ENCODE measurements at places on chromosomes 1 and 21.

DNA sequence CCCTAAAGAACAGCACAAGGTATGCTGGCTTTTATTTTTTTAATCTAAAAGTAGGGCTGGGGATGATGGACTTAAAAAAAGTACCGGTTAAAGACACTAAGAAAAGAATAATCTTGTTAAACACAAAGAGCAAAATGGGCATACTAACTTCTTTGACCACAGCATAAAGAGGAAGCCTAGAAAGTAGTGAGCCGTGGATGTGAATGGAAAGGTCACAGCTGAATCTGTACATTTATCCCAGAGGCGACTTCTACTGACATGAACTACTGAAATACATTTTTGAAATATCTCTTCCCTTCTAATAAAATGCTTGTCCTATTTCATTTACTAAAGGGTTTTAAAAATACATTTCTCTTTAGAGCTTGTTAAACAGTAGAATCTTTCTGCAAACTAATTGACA is 140.7 kb downstream of the SLC45A1 start:
- H3K27me3 ChIP-seq, result no peaks in the 10 kb centered on the region
- H3K27ac ChIP-seq, result no peak overlapping the region
- no peak for DNase-seq
- no peak overlapping the region for H3K4me3 ChIP-seq
- no peaks in the 10 kb centered on the region for H3K36me3 ChIP-seq

DNA sequence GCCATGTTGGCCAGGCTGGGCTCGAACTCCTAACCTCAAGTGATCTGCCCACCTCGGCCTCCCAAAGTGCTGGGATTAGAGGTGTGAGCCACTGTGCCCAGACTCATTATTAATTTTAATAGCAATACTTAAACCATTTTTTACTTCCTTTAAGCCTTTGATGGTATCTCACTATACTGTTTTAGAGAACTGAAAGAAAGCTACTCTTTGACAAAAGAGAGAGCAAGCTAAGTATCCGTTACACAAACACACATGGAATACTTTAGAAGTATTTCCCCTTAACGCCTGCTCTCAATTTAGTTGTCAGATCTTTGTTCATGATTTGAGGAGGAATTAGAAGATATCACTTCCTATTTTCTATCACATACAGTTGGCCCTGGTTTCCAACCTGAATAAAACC is 189.4 kb downstream of the COP1 start:
- H3K4me3 ChIP-seq, result no peak overlapping the region
- no peak overlapping the region for H3K27ac ChIP-seq
- H3K27me3 ChIP-seq, result no peaks in the 10 kb centered on the region
- H3K4me1 ChIP-seq, result no peaks in the 10 kb centered on the region
- peaks cover 36% of the 10 kb centered on the region for H3K36me3 ChIP-seq
- DNase-seq, result no peak

GRCh38 chr1:184329245-184329953 is 57.4 kb upstream of the C1orf21 start:
- no peak for DNase-seq
- no peaks in the 10 kb centered on the region for H3K27me3 ChIP-seq
- H3K36me3 ChIP-seq, result no peaks in the 10 kb centered on the region
- no peak overlapping the region for H3K4me3 ChIP-seq

- no peaks in the 10 kb centered on the region for H3K36me3 ChIP-seq
- H3K4me3 ChIP-seq, result no peak overlapping the region
- H3K27ac ChIP-seq, result no peak overlapping the region
- no peak for DNase-seq
Observed at GRCh38 chr1:40248412-40248811, 675 bp downstream of the TMCO2 start.

DNA sequence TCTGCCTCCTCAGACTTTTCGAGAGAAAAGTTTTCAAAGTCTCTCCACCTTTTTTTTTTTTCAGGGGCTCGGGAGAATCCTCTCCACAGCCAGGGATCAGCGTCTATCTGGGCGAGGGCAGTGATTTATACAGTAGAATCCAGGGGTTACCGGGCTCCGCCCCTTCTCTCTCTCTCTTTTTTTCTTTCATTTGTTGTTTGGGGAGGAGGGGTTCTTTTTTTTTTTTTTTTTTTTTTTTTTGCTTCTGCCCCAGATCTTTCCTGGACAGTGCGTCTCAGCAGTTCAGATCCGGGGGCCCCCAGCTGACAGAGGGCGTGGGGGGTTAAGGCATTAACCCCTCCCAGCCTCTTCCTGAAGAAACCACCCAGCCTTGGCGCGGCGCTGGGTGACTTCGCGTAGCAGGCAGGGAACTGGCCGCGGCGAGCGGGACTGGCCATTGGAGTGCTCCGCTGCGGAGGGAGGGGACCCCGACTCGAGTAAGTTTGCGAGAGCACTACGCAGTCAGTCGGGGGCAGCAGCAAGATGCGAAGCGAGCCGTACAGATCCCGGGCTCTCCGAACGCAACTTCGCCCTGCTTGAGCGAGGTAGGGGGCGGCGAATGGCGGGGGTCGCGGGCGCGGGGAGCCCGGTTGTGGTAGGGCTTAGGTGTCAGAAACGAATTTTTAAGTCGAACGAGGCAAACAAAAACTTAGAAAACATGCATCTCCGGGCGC is at the start of gene S1PR1:
Gene S1PR1 (plus strand): TSS at position 504 of the 713 bp plus-strand sequence. CDS start 1,966 bp downstream, outside the sequence.
- peak; percentile 83 for DNase-seq
- peaks cover 69% of the 10 kb centered on the region for H3K4me1 ChIP-seq
- peak within 1 kb of the TSS; percentile 83 for H3K4me3 ChIP-seq
- H3K36me3 ChIP-seq, result peaks cover 11% of the 10 kb centered on the region
- H3K27ac ChIP-seq, result peak within 1 kb of the TSS; percentile 98
- no peaks in the 10 kb centered on the region for H3K27me3 ChIP-seq

GRCh38 chr21:24302400-24302799 is 1304.9 kb downstream of the MRPL39 start:
- H3K27ac ChIP-seq, result no peak overlapping the region
- H3K4me3 ChIP-seq, result no peak overlapping the region
- H3K36me3 ChIP-seq, result no peaks in the 10 kb centered on the region

- H3K36me3 ChIP-seq, result no peaks in the 10 kb centered on the region
- H3K4me3 ChIP-seq, result no peak overlapping the region
- H3K27ac ChIP-seq, result no peak overlapping the region
- no peaks in the 10 kb centered on the region for H3K27me3 ChIP-seq
- DNase-seq, result no peak
- peaks cover 20% of the 10 kb centered on the region for H3K4me1 ChIP-seq
Observed at GRCh38 chr1:30763651-30764248, 6.2 kb upstream of the LAPTM5 start.

DNA sequence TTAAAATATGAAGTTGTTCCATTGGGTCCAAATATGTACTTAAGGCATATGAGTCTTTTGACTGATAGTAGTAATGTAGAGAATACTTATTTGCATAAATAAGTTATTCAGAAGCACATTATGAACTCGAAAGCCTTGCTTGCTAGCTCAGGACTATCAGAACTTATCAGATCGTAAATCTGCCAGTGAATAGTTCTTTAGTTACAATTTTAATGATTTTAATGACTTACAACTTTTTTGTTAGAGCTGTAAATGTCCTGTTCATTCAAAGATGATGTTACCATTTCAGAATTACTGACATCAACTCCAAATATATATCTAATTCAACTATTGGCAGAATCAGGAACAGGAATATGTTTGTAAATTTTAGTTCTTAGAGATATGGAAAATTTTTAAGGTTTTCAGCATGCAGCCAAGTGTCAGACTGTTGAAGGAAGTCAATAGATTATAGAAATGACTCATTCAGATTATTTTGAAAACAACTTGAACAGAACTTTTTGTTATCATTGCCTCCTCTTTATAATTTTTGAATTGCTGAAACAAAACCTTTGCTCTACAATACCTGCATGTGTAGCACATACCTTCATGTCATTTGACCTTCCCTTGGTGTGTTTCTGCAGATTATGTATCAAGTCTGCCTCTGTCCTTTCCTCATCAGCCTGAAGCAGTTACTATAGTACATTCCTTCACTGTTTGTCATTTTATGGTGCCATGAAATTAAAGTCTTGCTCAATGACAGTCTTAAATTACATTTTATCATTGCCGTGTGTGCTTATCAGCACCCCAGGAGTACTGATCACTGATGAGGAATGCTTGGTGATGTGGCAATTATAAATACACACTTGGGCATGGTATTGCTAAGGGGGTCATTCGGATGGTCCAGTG is 44.9 kb downstream of the LRRC8D start:
- peak overlapping the region; percentile 31 for H3K27ac ChIP-seq
- no peaks in the 10 kb centered on the region for H3K27me3 ChIP-seq
- H3K4me1 ChIP-seq, result peaks cover 20% of the 10 kb centered on the region
- peaks cover 14% of the 10 kb centered on the region for H3K36me3 ChIP-seq
- no peak overlapping the region for H3K4me3 ChIP-seq

GRCh38 chr1:39431927-39432326 is 59.5 kb upstream of the BMP8A start:
- H3K4me3 ChIP-seq, result no peak overlapping the region
- no peak overlapping the region for H3K27ac ChIP-seq
- peaks cover 64% of the 10 kb centered on the region for H3K4me1 ChIP-seq
- H3K27me3 ChIP-seq, result no peaks in the 10 kb centered on the region

GRCh38 chr1:173206816-173207568 is at the start of gene TNFSF4:
TSS of gene TNFSF4 (minus strand) at chr1:173207331. CDS start at chr1:173207176, 155 bp downstream.
- no peaks in the 10 kb centered on the region for H3K27me3 ChIP-seq
- no peak within 1 kb of the TSS for H3K27ac ChIP-seq
- H3K4me3 ChIP-seq, result peak within 1 kb of the TSS; percentile 17
- H3K4me1 ChIP-seq, result peaks cover 49% of the 10 kb centered on the region
- H3K36me3 ChIP-seq, result no peaks in the 10 kb centered on the region

DNA sequence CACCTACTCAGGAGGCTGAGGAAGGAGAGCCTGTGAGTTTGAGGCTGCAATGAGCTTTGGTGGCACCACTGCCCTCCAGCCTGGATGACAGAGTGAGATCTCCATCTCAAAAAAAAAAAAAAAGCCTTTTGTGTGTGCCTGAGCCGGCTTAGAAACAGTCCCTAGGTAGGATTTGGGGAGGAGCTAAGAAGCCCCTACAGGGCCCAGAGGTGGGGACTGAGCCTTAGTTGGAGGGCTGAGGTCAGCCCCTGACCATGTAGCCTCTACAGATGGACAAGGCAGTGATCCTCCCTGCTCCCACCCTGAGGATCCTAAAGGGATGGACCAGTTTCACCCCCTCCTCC is 2.5 kb downstream of the ADAMTSL4 start:
- H3K4me3 ChIP-seq, result no peak overlapping the region
- peaks cover 54% of the 10 kb centered on the region for H3K4me1 ChIP-seq
- H3K27ac ChIP-seq, result peak overlapping the region; percentile 93
- H3K36me3 ChIP-seq, result peaks cover 15% of the 10 kb centered on the region
- no peaks in the 10 kb centered on the region for H3K27me3 ChIP-seq

GRCh38 chr1:186657481-186657880 is 22.7 kb downstream of the PTGS2 start:
- H3K4me3 ChIP-seq, result no peak overlapping the region
- no peaks in the 10 kb centered on the region for H3K4me1 ChIP-seq
- H3K27me3 ChIP-seq, result no peaks in the 10 kb centered on the region
- no peaks in the 10 kb centered on the region for H3K36me3 ChIP-seq
- no peak overlapping the region for H3K27ac ChIP-seq

GRCh38 chr1:234509457-234510328 is 30.7 kb upstream of the TARBP1 start:
- no peaks in the 10 kb centered on the region for H3K36me3 ChIP-seq
- no peaks in the 10 kb centered on the region for H3K27me3 ChIP-seq
- H3K4me1 ChIP-seq, result peaks cover 8% of the 10 kb centered on the region
- no peak for DNase-seq

DNA sequence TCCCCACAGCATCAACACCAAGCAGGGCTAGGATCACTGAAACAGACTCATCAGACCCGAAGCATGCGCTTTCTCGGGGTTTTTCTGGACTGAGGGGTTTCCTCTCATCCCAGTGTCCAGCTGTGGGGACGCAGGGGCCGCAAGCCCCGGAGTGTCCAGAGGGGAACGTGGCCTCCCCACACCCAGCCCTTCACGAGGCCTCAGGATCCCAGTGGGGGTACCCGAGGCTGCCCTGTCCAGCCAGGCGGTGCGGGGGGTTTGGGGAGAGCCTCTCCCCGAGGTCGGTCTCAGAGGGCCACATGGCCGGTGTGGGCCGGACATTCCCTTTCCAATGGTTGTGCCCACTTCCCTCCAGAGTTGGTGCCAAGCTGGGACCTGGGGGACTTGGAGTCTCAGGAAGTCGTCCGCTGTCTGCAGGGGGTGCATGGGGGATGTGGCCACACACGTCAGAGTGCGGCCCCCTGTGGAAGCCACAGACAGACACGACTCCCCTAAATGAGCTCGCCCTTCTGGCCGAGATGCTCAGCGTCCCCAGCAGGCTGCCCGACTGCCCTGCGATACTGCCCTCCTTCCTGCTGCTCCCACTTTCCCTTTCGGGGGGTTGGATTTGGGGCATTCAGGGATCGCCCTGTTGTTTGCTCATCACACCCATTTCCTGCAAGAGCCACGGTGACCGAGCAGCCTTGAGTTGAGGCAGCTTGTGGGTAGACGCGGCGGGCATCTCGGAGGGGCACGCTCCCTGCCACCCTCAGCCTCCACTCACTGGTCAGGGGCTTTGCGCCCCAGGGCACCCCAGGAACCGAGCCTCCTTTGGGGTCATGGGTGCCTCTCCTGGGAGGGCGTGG is 4.1 kb downstream of the COL6A1 start:
- H3K27me3 ChIP-seq, result no peaks in the 10 kb centered on the region
- H3K36me3 ChIP-seq, result peaks cover 60% of the 10 kb centered on the region
- peak; percentile 17 for DNase-seq
- H3K4me1 ChIP-seq, result peaks cover 62% of the 10 kb centered on the region
- H3K4me3 ChIP-seq, result peak overlapping the region; percentile 99
- peak overlapping the region; percentile 92 for H3K27ac ChIP-seq

DNA sequence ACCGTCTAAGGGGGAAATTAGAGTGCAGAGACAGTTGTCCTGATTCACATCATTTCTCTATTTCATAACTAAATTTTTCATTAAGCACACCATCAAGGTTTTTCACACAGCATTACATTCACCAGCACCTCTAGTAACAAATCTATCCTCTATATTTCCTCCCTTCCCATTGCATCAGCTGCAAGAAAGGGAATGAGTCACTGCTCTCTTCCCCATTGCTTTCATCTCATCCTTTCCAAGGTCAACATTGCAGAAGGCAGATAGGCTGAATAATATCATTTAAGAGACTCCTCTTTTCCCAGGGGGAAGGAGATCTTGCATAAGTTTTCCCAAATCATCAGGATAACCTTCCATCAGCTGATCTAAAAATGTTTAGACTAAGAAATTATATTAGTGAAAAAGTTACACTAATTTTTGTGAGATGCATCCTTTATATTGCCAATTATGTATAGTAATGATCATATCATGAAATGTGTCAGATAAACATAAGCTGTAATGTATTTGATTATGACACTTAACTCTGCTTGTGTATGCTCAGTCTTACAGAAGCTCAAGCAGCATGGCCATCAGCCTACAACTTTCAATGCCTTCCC is 4.3 kb downstream of the INTS7 start:
- DNase-seq, result no peak
- H3K27ac ChIP-seq, result no peak overlapping the region
- no peaks in the 10 kb centered on the region for H3K27me3 ChIP-seq
- H3K36me3 ChIP-seq, result no peaks in the 10 kb centered on the region
- H3K4me3 ChIP-seq, result no peak overlapping the region

Data from left ventricle myocardium inferior (tissue), 1 donor.